ENCODE measurements at places on chromosomes 2 and 18. TPM values are rescaled to one million over a fixed set of nuclear protein-coding genes. Genes with fewer than 3 reads are reported as not detected.

DNA sequence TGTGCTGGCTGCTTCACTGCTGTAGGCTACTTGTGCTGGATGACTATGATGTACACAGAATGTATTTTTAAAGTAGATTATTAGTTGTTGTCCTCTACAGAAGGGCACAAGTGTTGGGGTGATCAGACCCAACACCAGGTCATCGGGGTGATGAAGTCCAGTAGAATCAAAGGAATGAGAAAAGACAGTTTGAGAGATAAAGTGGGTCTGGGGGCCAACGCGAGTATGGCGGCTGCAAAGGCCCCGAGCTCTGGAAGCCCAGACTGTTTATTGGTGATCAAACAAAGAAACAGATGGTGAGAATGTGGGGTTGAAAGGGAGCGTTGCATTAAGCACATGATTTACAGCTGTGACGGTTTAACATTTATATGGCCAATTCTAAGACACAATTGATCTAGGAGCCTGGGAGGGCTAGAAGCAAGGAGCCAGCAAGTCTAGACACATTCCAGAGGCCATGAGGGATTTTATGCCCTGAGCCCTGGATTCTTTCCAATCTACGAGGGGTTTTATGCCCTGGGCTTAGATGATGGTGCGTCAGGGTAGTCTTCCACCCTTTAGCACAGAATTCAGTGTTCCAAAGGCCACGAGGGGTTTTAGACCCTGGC, 153.5 kb downstream of the AGPS start:
- H3K4me3 ChIP-seq, result no peak overlapping the region
- peaks cover 20% of the 10 kb centered on the region for H3K36me3 ChIP-seq
- no peak overlapping the region for H3K27ac ChIP-seq
- no peak for DNase-seq

The SERPINB11 gene
- total RNA-seq, result not detected

The AFF3 gene
- 12.2 TPM for total RNA-seq

- H3K4me3 ChIP-seq, result no peak overlapping the region
- H3K4me1 ChIP-seq, result peaks cover 7% of the 10 kb centered on the region
- no peak overlapping the region for H3K27ac ChIP-seq
- no peaks in the 10 kb centered on the region for H3K27me3 ChIP-seq
- no peak for DNase-seq
These were observed 78.8 kb downstream of the SLC8A1 start for GRCh38 chr2:40373111-40373510.

DNA sequence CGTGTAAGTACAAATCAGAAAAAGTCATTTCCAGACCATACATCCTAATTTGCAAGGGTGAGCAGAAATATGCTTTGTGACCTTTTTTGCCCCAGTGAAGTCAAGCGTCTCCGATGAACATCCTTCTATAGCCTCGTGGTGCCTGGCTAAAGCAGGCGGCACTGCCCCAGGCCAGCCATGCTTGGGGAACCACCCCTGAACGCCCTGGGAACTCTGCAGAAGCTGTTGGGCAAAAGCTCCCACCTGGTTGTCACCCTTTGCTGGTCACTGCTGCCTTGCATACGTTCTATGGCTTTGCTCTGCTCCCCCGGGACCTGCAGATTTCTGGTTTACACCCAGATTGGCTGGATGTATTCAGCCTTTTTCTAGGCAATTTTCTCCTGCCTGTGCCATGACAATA, 256.4 kb downstream of the SS18 start:
- no peak overlapping the region for H3K27ac ChIP-seq
- no peaks in the 10 kb centered on the region for H3K36me3 ChIP-seq
- H3K27me3 ChIP-seq, result no peaks in the 10 kb centered on the region
- H3K4me3 ChIP-seq, result no peak overlapping the region

GRCh38 chr2:28336264-28336980, 56.2 kb upstream of the FOSL2 start:
- H3K36me3 ChIP-seq, result no peaks in the 10 kb centered on the region
- peaks cover 6% of the 10 kb centered on the region for H3K4me1 ChIP-seq
- DNase-seq, result no peak
- no peak overlapping the region for H3K4me3 ChIP-seq
- no peak overlapping the region for H3K27ac ChIP-seq

DNA sequence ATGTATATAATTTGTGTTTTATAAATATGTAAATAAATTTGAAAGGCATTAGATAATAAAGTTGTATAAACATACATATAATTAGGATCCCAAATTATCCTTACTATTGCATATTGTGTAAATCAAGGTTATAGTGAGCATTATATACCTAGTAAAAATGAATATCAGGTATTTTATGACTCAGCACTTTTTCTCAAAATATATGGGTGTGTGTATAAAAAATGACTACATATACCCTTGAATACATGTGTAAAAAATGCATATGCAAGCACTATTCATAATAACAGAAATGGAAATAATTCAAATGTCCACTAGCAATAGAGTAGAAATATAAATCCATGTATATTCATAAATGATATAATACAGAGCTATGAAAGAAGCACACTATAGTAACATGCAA, 870.9 kb upstream of the CNTNAP5 start:
- H3K36me3 ChIP-seq, result no peaks in the 10 kb centered on the region
- H3K4me1 ChIP-seq, result no peaks in the 10 kb centered on the region
- no peak for DNase-seq
- H3K27ac ChIP-seq, result no peak overlapping the region
- H3K27me3 ChIP-seq, result no peaks in the 10 kb centered on the region

Data from endothelial cell (in vitro differentiated cells).